Lower leg skin (tissue), 4 donors: ENCODE measurements at places on chromosomes 6 and 20.

DNA sequence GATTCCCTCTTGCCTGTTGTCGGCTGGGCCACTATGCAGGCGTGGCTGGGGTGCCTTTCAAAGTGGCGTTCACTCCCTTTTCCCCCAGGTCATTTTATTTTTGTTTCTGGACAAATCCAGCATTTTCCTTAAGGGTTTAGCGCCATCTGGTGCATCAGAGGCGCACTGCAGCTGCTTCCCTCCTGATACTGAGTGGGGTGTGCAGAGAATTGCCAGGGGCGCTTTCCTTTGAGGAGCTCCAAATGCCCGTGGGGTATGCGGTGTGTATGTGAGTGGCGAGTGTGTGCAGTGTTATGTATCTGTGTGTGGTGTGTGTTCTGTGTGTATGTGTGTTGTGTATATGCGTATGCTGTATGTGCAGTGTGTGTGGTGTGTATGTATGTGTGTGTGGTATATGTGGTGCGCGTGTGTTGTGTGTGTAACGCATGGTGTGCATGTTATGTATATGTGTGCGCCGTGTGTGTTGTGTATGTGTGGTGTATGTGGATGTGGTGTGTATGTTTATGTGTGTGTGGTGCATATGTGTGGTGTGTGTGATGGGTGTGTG lies 100.1 kb upstream of the AGPAT4 start:
- peak; percentile 94 for DNase-seq

- no peak for DNase-seq
Observed at GRCh38 chr6:36098920-36099647, 31.2 kb upstream of the MAPK13 start.

GRCh38 chr20:54025251-54025771 lies 45.1 kb downstream of the BCAS1 start:
- no peak for DNase-seq

GRCh38 chr20:38173237-38174156 lies 8.4 kb upstream of the TGM2 start:
- no peak for DNase-seq

GRCh38 chr6:20203561-20204511 lies 8.4 kb downstream of the MBOAT1 start:
- no peak for DNase-seq

GRCh38 chr20:40931410-40932044 lies 97.1 kb upstream of the TOP1 start:
- no peak for DNase-seq

GRCh38 chr6:17662585-17662984 lies 44.1 kb downstream of the NUP153 start:
- no peak for DNase-seq

DNA sequence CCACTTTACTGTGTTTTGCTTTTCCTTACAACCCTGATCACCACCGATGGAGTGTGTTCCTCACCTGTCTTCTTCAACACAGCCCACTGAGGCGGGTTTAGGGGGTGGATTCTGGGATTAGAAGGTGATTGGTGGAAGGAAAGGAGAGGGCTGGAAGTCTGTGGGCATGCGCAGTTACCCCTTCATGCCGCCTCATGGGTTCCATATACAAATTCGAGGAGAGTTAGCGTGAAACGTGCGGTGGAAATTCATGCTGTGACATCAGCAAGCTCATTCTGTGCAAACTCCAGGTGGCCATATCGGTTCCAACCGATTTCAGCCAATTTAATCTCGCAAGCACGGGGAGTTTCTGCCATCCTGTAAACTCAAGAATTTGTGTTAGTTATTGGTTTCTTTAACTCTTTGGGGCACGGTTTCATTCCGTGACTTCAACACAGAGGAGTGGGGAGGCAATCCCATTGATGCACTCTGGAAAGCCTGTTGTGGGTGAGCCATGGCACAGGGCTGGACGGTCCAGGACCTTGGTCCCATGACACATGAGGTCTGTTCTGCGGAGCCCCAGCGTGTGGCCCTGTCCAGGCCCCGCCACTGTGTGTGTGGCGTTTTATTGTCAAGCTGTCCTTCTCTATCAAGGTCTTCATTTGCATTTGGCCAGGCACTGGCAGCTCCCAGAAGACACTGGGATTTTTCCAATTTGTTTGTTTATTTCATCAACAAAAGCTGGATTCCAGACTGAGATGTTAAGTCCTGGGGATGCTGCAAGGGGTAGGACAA lies 482.8 kb upstream of the SULF2 start:
- peak; percentile 66 for DNase-seq

- DNase-seq, result no peak
Observed at GRCh38 chr20:42181064-42181463, 562.9 kb upstream of the CHD6 start.

GRCh38 chr20:63705232-63706026 lies 2.3 kb downstream of the ARFRP1 start:
- no peak for DNase-seq

- no peak for DNase-seq
Observed at GRCh38 chr20:22924949-22925612, 110.0 kb upstream of the SSTR4 start.

- DNase-seq, result no peak
Observed at GRCh38 chr6:34246563-34247391, 2.0 kb downstream of the SMIM29 start.

DNA sequence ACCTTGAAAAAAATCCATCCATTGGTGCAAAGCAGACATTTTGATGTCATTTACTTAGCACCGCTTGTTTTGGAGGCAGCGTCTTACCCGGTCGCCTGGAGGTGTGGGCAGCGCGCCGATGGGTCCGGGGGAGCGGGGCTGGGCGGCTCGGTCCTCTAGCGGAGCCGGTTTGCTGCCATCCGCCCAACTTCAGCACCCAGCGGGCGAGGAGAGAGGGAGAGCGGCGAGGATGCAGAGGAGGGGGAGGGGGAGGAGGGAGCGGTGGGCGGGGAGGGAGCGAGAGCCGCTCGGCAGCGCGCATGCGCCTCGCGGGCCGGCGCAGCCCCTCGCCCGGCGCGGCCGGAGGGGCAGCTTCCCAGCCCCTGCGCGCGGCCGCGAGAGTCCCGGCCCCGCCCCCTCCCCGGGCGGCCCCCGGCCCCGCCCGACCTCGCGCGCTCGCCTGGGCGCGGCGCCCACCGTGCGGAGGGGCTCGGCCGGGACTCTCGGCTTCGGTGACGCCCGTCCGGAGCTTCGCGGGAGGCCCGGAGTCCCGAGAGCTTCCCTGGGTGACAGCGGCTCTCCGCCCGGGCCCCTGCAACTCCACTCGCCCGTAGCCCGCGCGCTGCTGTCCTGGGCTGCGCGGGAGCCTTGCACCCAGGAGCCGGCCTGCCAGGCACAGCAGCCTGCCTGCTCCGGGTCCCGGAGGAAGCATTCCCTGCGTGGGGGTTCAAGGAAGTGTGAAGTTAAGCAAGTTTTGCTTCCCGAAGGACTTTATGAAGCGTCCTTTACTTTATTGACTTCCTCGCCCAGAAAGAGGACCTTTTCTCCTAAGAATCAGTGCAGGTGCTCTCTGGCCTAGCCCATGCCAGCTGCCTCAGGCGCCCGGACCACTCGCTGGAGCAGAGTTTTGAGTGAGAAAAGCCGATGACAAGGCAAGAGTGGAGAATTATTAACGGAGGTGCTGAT lies at the start of gene RGS17:
Gene RGS17, minus strand, starts transcription at position 246 of the 945 bp plus-strand sequence. CDS start 87,264 bp downstream, outside the sequence.
- DNase-seq, result no peak

GRCh38 chr6:96742702-96743101 lies 94.6 kb downstream of the GPR63 start:
- no peak for DNase-seq

GRCh38 chr20:22414305-22414742 lies 170.0 kb downstream of the FOXA2 start:
- no peak for DNase-seq

GRCh38 chr20:11891776-11892545 lies 25.7 kb upstream of the BTBD3 start:
- DNase-seq, result peak; percentile 55

GRCh38 chr6:98634569-98634968 lies 199.8 kb upstream of the POU3F2 start:
- DNase-seq, result no peak

DNA sequence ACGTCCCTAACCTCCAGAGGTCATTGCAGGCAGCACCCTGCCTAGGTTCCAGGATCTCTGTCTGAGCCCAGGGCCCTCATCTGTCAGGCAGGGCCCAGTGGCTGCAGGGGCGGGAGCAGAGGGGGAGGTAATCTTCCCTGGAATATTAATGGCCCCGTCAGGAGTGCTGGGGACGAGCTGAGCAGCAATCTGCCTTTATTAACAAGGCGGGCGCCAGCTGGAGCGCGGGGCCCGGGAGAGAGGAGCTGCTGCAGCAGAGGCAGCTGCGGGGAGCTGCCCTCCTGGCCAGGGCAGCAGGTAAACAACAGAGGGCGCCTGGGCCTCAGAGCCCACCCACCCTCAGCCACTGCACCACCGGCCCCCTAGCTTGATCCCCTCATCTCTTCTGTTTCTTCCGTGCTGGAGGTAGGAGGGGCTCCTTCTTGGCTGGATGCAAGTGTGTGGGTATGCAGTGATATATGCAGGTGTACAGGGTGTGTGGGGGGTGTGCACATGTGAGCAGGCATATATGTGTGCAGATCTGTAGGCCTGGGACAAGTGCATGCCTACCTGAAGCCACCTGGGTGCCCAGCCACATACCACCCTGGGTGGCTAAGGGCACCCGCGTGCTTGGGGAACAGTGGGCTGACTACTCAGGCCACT lies 131.8 kb upstream of the MLN start:
- DNase-seq, result no peak

- no peak for DNase-seq
Observed at GRCh38 chr20:53412577-53413185, 181.0 kb downstream of the ZNF217 start.

- no peak for DNase-seq
Observed at GRCh38 chr6:46002264-46002663, 13.4 kb downstream of the CLIC5 start.

DNA sequence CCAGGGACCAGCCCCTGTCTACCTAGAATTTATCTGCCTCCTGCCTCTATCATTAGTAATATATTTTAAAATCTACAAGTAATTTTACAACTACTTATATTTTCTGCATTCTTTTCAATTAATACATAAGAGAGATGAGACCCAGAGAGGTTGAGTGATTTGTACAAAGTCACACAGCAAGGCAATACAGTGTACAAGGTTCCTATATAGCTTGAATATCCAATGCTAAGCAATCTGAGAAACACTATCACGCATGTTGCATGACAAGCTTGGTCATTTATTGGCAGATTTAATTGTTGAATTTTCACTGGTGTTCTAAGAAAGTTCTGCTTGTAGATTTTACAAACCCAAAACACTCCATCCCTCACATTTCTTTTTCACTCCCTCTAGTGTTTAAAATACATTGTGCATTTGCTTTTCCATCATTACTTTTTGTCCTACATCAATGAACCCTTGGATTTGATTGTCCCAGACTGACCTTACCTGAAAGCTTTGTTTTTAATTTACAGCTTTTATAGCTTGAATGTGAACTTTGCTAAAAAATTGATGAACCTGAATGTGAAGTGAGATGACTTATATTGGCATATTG lies 520.9 kb upstream of the CITED2 start:
- no peak for DNase-seq

DNA sequence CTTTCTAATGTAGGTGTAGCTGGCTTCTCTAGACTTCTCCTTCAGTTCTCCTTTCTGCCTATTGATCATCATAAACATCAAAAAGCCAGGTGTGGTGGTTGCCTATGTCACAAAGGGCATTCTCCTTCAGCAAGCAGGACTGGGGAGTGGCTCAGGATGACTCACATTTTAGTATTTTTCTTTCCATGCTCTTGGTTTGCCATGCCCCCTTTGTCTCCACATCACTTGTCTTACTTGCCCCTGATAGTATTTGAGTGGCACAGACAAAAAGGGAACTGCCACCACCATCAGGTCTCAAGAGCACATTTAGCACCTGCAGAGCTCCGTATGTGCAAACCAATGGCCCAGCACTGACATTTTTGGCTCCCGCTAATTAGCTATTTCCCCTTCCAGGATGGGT lies 698.8 kb downstream of the DHX35 start:
- DNase-seq, result no peak

- DNase-seq, result peak; percentile 49
Observed at GRCh38 chr6:158687506-158687905, 37.7 kb downstream of the SYTL3 start.

DNA sequence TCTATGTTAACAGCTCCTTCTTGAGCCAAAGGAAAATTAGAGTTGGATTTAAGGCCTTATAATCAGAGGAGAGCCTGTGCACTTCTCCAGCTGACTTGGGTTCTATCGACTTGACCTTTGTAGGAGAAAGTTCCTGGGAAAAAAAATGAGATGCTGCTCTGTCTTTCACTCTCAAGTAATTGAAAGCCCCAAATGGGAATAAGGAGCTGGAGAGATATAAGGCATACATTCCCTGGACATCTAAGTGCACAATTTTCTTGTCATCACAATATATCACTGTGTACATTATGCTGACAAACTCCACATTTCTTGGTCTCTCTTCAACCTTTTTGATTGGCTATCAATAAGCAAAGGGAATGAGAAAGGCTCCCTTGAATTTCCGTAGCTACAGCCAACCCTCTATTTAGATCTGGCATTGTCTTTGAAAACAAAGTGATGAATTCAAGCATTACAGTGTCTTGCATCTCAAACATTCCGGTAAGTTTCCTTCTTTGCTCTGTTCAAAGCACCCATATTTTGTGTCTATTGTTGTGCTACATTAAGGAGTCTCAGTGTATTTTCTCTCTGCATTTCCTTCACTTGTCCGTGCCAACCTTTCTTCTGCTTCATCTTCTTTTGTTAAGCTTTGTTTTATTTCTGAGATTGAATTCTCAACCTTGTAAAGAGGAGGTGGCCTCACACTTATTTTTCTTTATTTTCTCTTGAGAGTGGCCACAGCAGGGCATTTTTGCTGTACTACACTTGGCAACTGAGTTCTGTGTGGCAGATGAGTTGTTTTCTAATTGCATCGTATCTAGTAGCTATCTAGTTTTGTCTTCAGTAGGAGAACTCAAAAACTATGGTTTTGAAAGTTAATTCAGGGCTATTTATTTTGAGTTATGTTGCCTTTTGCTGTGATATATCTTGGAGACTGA lies 450.3 kb upstream of the MAN1A1 start:
- no peak for DNase-seq

- DNase-seq, result no peak
Observed at GRCh38 chr20:32648761-32649650, 24.7 kb downstream of the C20orf203 start.

- no peak for DNase-seq
Observed at GRCh38 chr6:36728289-36729160, 30.9 kb downstream of the RAB44 start.

- DNase-seq, result no peak
Observed at GRCh38 chr20:10658876-10659632, 14.7 kb downstream of the JAG1 start.

DNA sequence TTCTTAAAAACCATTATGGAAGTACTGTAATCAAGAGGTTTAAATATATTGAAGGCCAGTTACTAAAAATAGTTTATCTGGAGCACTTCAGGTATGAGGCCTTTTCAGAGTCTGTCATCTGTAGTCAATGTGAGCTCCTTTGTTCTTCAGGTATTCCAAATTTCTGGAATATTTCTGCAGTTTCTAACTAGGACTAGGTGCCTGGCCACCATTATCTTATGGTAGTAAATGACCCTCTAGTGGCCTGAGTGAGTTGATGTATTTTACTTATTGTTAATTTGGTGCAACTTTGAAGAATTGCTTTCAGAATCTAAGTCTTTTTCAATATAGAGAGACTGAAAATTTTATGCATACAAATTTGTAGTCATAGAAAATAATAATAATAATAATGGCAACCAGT lies 95.2 kb upstream of the FLRT3 start:
- DNase-seq, result no peak

- no peak for DNase-seq
Observed at GRCh38 chr6:25481267-25481666, 170.7 kb upstream of the SCGN start.
